Cardiac septum (tissue), 1 donor: ENCODE measurements at places on chromosomes 7 and 10. TPM values are rescaled to one million over a fixed set of nuclear protein-coding genes. Genes with fewer than 3 reads are reported as not detected.

- DNase-seq: no peak
Measured at GRCh38 chr10:3980660-3981059, 195.7 kb upstream of the KLF6 start.

DNA sequence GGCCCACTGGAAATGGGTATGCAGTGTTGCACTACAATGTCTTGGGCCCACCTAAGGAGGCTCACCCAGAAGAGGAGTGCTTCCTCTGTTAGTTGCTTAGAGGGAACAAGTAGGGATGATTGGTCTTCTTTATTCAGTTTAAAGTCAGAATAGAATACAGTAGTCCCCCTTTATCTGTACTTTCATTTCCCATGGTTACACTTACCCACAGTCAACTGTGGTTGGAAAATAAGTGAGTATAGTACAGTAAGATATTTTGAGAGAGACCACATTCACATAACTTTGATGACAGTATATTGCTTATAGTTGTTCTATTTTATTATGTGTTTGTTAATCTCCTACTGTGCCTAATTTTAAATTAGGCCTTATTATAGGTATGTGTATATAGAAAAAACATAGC, 151.4 kb downstream of the COL28A1 start:
- no peak for DNase-seq

GRCh38 chr10:69826789-69827554, 25.3 kb downstream of the COL13A1 start:
- no peak for DNase-seq

DNA sequence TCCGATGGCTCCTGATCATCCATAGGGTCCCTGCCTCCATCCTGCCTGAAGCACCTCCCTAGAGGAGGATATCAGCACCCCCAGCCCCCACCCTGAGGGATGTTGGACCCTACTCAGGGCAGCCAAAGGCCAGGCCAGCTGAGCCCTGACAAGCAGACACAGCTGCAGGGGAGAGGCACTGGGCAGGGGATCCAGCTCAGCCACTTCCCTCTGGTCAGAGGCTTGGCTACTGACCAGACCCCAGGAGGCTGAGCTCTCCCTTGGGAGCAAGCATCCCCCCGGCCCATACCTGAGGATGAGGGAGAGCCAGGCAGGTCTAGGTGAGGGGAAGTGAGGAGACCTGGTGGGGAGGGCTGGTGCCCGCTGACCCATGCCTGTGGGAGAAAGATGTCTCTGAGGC, 6.6 kb downstream of the LDB3 start:
- DNase-seq: no peak

GRCh38 chr10:78898341-78899097, 170.2 kb upstream of the ZMIZ1 start:
- peak; percentile 66 for DNase-seq

GRCh38 chr10:15169555-15170401, 1.3 kb upstream of the NMT2 start:
- no peak for DNase-seq

DNA sequence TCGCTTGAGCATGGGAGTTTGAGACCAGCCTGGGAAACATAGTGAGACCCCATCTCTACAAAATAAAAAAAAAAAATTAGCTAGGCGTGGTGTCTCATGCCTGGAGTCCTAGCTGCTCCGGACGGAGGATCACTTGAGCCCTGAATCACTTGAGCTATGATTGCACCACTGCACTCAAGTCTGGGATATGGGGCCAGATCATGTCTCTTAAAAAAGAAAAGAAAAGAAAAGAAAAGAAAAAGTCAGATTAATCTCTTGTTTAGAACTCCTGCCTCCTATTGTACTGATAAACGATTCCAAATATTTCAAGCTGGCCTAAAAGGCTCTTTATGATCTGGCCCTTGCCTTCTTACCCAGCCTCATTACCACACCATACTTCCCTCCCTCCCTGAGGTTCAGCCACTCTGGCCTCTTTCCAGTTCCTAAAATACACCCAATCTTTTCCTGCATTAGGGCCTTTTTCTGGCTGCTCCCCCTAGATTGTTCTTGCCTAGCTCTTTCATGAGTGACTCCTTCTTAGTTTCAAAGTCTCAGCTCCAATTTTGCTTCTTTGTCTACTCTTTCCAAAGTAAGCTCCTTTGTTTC, 41.7 kb downstream of the VCL start:
- DNase-seq: no peak

DNA sequence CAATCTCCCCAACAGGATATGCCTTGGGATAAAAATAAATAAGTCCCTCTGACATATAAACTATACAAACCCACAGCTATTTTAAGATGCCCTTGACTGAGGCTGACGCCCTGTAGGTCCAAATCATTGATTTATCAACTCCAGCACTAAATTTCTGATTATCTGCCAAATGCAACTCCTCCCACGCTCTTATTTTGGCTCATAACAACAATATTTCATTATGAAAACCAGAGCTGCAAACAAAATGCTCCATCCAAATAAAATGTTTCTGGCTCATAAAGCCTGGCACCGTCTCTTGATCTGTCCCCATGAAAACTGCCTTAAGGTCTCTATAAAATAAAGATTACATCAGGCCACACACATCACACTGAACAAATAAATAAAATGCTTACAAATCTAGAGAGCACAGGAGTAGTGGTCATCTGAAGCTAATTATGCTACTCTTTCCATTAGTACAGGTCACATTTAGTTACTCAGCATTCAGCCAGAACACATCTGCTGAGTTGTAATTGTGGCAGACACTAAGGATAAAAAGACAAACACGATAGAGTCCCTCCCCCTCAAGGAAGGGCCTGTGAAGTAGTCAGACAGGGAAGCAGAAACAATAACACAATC, 28.8 kb downstream of the CACUL1 start:
- DNase-seq: no peak

DNA sequence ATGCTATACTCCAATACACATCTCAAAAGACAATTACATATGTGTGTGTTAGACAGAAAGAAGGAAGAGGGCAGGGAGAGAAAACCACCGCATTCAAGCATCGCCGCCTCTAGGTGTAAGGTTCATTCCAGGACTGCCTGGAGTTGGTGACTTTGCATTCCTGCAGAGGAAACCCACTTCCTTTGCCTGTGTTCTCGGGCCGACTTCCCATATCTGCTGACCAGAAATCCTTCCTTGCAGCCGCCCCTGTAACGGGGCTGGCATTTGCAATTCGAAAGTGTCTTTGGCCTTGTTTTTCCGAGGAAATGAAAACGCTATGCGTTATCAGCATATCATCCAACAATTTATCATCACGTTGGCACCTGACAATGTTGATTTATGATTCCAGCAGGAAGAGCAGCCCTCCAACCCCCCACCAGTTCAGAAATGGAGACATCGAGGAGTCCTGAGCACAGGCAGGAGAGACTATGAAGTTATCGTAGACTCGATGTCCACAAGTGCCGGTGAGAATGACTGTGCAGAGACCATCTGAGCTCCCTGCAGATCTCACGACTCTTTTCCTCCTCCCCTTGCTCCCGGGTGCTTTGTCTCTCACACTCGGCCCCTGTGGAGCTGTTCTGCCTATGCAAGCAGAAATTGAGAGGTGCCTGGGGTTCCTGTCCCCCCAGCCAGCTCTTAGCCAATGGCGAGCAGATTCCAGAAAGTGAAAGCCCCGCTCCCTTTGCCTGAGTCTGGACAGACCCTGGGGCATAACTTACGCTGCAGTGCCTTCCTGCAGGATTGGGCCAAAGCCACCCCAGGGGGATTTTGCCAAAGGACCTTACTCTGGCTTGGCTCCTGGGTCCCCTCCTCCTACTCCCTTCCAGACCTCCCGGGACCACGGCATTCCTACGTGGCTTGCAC, 68.9 kb upstream of the FOXK1 start:
- DNase-seq: peak; percentile 83

- no peak for DNase-seq
Measured at GRCh38 chr10:124663766-124664360, 80.3 kb downstream of the FAM53B start.

Gene SAMD9
- 2.8 TPM for total RNA-seq

Gene ITIH2
- total RNA-seq: not detected

Gene LIPF
- not detected for total RNA-seq
